ENCODE measurements at places on chromosomes 7 and 10. TPM values are rescaled to one million over a fixed set of nuclear protein-coding genes. Genes with fewer than 3 reads are reported as not detected.

- DNase-seq = no peak
Measured at GRCh38 chr10:104250371-104250770, 4.3 kb upstream of the GSTO1 start.

- DNase-seq = no peak
Measured at GRCh38 chr7:85516675-85517074, 329.8 kb upstream of the SEMA3D start.

DNA sequence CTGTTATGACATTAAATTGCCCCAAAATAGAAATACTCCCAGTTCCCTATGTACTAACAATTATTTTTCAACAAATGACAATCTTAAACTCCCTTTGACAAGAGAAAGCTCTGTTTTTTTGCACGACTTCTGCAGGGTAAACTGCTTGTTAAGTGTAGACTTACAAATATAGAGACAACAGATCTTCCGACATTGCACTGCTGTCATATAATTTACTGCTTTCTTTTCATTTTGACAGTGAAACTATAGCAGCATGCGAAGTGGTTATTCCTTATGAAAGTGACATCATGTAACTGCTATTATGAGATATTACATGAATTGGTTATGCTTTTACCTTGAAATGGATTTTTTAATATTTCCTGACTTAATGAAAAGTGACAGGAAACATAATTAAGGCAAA, 659.9 kb downstream of the SDK1 start:
- no peak for DNase-seq

DNA sequence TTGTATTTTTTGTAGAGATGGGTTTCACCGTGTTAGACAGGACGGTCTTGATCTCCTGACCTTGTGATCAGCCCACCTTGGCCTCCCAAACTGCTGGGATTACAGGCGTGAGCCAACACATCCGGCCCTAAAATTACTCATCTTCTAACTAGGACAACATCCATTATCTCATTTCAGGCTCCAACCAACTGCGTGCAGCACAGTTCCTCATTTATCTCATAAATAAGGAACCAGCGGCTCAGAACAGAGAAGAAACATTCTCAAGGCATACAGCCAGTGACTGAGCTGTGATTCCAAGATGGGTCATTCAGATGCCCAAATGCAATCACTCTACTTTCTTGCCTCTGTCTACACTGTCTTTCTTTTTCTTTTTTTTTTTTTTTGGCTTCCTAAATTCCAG, 356.1 kb downstream of the ELMO1 start:
- DNase-seq = peak; percentile 33

ACSM6 gene
- not detected for polyA plus RNA-seq

DNA sequence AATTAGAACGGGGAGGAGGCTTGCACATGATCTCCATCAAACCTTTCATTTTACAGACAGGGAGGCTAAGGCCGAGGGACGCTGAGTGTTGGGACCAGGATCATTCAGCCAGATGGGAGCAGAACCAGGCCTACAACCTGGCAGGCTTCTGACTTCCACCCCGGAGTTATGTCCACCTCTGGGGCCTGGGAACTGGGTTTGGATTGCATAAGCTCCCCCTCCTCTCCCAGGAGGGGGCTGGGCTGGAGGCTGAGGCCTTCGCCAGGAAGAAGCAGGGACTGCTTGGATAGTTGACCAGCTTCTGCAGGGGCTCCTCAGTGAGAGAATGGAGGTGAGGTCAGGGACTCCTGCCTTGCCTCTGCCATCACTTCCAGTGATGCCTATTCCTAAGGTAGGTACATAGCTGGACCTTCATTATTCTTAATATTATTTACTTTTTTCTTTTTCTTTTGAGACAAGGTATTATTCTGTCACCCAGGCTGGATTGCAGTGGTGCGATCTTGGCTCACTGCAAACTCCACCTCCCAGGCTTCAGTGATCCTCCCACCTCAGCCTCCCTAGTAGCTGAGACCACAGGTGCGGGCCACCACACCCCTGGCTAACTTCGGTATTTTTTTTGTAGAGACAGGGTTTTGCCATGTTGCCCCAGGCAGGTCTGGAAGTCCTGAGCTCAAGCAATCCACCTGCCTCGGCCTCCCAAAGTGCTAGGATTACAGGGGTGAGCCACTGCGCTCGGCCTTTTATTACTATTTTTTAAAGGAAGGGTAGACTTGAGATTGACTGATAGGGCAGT, 1.3 kb downstream of the SNX10 start:
- no peak for DNase-seq

GFRA1 gene
- 32.0 TPM for polyA plus RNA-seq

CPEB3 gene
- 3.3 TPM for polyA plus RNA-seq
